ENCODE measurements at places on chromosomes 6 and 20.

GRCh38 chr6:116714761-116715160 lies 33.8 kb downstream of the KPNA5 start:
- no peak for DNase-seq

GRCh38 chr20:58024241-58024721 lies 204.2 kb downstream of the ANKRD60 start:
- no peak for DNase-seq

DNA sequence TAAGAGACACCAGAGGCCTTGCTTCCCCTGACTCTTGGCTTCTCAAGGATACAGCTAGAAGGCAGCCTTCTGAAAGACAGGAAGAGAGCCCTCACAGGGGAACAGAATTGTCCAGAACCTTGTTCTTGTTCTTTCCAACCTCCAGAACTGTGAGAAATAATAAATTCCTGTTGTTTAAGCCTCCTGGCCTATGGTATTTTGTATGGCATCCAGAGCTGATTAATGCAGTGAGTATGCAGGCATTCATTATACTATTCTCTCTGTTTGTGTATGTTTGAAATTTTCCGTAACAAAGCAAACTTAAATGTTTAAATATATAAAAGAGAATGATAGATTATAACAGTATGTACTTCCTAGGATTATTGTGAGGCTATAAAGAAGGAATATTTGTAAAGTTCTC lies 903.4 kb upstream of the FLRT3 start:
- DNase-seq: no peak

- DNase-seq: no peak
These were observed 15.7 kb upstream of the PRIM2 start for GRCh38 chr6:57301757-57302156.

- no peak for DNase-seq
These were observed 58.6 kb downstream of the FOXA2 start for GRCh38 chr20:22525821-22526220.

GRCh38 chr6:169997930-169998218 lies 246.5 kb downstream of the ERMARD start:
- DNase-seq: no peak

GRCh38 chr20:63345328-63346100 lies 15.6 kb downstream of the CHRNA4 start:
- no peak for DNase-seq

DNA sequence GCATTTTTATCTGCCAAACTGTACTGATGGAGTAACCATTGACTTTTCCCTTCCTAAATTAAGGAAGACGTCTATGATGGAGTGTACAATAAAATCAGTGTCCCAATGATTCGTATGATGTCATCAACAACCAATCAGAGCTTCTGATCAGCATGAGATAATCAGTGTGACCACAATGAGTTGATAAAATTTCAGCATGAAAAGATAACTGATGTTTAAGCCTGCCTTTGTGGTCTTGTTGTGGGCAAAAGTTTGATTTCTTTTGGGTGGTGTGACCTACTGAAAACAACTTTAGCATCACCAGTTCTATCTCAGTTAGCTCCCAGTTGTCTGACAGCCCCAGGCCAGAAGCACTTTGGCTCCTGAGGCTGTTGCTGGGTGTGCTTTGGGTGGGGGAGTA lies 3.3 kb downstream of the PCIF1 start:
- no peak for DNase-seq
